T-helper 17 cell (primary cell): ENCODE measurements at places on chromosomes 6 and 20.

DNA sequence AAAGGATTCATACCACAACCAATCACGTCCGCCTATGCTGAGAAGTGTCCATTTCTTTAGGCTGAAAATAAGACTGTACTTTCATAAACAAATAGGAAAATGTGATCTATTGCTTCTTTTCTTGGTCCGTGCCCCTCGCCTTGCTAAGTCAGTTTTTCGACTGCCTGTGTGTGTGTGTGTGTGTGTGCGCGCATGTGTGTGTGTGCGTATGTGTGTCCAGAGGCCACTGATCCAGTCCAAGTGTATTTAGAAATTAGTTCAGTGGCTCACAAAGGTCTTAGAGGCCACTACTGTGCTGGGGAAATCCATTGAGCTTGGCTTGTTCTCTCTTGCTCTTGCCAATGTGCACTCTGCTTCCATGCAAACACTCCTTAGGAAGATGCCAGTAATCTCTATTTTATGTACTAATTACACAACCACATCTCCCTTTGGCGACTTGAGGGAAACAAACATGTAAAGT lies 50.5 kb downstream of the SLC22A23 start:
- DNase-seq: no peak

- no peak for DNase-seq
Observed at GRCh38 chr6:157561929-157562810, 181.2 kb downstream of the ZDHHC14 start.

GRCh38 chr6:15616261-15616660 lies 46.6 kb downstream of the DTNBP1 start:
- no peak for DNase-seq

DNA sequence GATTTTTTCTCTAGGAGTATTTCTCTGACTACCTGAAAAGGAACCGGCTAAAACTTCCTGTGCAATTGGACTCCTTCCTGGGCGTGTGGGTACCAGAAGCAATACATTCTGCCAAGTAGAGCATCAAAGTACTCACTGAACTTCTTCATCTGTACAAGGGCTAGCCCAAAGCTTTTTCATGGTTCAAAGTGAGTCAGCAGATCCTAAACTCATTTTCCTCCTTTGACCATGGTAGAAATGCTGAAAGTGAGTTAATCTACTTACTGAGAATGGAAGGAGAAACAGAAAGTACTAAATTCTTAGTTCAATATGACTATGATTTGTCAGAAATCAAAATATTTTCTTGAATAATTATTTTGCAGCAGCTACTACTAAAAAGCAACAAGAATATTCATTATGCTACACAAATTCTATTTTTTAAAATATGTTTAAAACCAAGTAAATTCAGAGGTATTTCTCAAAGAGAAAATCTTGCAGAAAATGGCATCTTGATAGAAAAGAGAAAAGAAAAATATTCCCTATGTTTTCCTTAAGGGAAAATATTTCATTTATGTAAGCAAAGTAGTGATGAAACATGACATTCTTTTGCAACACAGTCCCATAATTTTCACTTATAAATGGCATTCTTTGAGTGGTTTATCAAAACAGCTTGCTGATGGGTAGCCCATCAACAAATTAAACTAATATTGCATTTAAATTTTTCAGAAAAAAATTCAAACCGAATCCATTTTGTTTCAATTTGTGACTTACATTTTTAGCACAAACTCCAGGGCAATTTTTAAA lies 3.7 kb upstream of the BEND6 start:
- no peak for DNase-seq

- DNase-seq: no peak
Observed at GRCh38 chr6:169087443-169088041, 166.1 kb downstream of the THBS2 start.

DNA sequence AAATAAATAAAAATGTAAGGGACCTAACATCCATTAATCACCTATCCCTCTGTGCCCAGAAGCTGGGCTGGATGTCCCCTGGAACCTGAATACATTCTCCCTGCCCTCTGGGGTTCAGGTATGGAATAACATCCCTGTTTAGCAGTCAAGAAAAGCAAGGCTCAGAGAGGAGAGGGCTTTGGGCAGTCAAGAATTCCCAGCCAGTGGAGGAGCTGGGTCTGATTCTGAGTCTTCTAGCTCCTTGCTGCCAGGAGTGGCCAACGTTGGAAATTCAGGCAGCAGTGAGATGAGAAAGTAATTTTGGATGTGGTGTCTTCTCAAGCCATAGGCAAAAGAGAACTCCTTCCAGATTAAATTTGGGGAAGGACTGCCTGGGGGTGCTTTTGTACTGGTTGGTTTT lies 42.6 kb upstream of the ZNFX1 start:
- no peak for DNase-seq

- no peak for DNase-seq
Observed at GRCh38 chr6:73878403-73878802, 182.4 kb downstream of the CD109 start.

DNA sequence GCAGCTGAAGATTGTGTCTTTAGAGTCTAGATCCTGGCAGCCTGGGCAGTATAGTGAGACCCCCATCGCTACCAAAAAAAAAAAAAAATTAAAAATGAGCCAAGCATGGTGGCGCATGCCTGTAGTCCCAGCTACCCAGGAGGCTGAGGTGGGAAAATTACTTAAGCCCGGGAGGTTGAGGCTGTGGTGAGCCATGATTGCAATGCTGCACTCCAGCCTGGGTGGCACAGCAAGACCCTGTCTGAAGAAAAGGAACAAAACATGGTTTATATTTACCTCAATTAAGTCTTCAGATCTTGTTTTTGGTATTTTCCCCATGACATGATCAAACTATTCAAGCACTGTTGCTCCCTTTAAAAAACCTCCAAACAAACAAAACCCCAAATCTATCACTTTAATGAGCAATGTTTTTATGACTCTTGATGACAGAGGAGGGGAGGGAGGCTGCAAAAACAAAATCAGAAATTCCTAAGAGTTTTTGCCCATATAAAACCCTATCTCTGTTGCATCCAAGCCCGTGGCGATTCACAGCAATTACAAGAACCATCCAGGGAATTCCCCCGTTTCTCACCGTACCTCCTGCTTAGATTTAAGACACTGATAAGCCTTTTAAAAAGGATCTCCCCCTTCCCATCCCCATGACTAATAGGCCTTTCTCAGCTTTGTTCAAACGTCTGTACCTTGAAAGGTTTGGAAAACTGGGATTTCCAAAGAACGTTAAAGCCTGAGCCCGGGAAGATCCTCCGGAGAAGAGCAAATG lies 259.9 kb downstream of the BMP7 start:
- no peak for DNase-seq

DNA sequence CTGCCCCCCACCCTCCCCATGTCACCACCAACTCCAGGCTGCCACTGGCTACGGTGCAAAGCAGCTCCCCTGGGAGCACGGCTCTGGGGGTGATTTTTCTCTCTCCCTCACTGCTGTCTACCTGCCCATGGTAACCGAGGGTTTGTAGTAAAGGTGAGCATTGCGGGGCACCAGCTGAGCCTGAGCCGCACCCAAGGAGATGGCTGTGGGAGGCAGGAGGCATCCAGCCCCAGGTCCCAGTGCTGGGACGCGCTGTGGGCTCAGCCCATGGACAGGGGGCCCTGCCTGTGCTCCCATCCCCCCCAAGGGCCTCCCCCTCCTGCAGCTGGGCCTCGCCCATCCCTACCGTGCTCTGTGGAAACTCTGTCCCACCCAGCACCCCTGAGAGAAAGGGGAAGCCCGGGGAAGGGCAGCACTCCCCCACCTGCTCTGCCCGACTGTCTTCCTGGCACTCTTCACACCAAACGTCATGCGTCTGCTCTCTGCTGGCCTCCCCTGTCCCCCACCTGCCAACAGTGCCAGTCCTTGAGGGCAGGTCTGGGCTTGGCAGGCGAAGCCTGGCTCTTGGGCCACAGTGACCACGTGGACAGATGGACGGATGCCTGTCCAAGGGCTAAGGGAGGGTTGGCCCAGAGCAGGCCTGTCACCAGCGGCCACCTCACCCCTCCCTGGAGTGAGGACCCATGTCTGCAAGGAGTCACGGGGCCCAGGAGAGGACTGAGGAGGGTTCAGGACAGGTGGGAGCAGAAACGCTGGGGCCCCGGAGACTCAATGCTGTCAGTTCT lies 3.8 kb upstream of the CHRNA4 start:
- no peak for DNase-seq
